Activated CD4-positive, alpha-beta T cell treated with anti-CD3 and anti-CD28 coated beads, Interleukin-2, amount 10 ng/mL, durations not matched to agents 24 days and 14 days (primary cell): ENCODE measurements at places on chromosomes 16 and 17.

DNA sequence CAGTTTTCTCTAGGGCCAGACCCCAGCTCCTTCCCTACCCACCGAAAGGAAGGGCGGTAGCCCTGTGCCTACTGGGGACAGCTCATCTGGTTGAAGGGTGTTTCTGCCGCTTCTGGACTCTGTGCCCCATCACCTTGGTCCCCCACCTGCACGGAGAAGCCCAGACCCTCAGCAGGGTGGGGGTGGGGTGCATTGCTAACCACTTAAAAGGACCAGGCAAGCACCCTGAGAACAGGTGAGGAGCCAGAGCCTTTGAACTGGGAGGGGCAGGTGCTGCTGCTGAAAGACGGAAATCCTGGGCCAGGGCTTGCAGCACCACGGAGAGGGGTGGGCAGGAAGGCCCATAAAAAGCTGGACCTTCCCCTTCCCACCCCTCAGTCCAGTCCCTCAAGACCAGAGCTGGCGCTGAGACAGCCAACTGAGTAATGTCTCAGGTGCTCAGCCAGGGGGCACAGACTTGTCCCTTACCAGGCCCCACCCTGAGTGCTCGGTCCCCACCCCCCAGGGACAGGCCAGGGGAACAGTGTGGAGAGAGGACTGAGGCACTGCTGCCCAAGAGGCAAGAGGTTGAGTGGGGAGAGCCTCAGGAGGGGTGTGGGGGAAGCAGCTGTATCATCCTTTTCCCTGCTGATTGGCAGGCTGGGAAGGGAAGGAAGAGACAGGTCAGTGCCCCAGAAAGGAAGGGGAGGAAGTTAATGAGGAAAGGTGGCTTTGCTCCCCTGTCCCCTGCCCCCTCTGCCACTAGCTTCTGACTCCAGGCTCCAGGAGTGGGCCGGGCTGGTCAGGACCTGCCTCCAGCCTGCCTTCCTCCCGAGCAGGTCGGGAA, 10.9 kb upstream of the SP2 start:
- DNase-seq = no peak
- H3K27ac ChIP-seq = no peak overlapping the region
- H3K27me3 ChIP-seq = peaks cover 5% of the 10 kb centered on the region
- H3K4me1 ChIP-seq = peaks cover 8% of the 10 kb centered on the region
- no peak overlapping the region for H3K4me3 ChIP-seq
- H3K36me3 ChIP-seq = no peaks in the 10 kb centered on the region

GRCh38 chr16:50695017-50696000, 1.9 kb downstream of the NOD2 start:
- peaks cover 5% of the 10 kb centered on the region for H3K27me3 ChIP-seq
- H3K27ac ChIP-seq = peak overlapping the region; percentile 72
- DNase-seq = no peak
- H3K36me3 ChIP-seq = peaks cover 10% of the 10 kb centered on the region
- peaks cover 70% of the 10 kb centered on the region for H3K4me1 ChIP-seq
- peak overlapping the region; percentile 81 for H3K4me3 ChIP-seq

GRCh38 chr16:81714583-81714982, 64.5 kb upstream of the PLCG2 start:
- H3K4me1 ChIP-seq = peaks cover 39% of the 10 kb centered on the region
- no peaks in the 10 kb centered on the region for H3K27me3 ChIP-seq
- no peak for DNase-seq
- H3K4me3 ChIP-seq = peak overlapping the region; percentile 60
- no peaks in the 10 kb centered on the region for H3K36me3 ChIP-seq

DNA sequence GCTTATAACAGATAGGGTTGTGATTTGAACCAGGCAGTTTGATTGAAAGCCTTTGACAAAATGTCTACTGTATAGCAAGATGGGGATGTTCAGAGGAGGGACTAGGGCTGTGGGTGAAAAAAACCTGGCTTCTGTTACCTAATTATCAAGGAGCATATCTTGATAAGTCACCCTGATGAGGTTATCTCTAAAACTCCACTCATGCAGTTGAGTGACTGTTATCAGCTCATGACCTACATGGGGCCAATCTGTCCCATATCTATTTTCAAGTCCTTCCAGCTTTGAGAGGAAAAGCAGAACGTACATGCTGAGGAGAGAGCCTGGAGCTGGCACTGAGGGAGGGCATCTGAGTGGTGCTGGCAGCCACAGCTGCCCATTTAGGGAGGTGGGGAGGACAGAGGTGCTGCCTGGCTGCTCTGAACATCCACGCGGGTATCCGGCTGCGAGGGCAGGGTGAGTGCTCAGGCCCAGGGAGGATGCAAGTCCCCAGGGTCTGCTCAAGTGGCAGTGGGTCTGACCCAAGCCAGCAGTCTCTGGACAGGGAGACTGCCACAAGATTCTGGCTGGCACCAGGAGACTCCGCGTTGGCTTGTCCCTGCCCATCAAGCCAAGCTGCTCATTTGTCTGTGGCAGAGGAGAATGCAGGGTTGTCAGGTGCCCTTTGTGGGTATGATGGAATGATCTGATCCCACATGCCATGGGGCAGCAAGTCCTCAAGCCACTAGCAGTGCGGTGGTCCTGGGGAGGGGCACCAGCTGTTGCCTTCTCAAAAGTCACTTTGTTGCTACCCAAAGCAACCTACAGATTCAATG, 29.2 kb downstream of the ATPAF2 start:
- no peak overlapping the region for H3K27ac ChIP-seq
- no peak for DNase-seq
- H3K36me3 ChIP-seq = peaks cover 5% of the 10 kb centered on the region
- H3K27me3 ChIP-seq = no peaks in the 10 kb centered on the region
- no peak overlapping the region for H3K4me3 ChIP-seq
- peaks cover 10% of the 10 kb centered on the region for H3K4me1 ChIP-seq

DNA sequence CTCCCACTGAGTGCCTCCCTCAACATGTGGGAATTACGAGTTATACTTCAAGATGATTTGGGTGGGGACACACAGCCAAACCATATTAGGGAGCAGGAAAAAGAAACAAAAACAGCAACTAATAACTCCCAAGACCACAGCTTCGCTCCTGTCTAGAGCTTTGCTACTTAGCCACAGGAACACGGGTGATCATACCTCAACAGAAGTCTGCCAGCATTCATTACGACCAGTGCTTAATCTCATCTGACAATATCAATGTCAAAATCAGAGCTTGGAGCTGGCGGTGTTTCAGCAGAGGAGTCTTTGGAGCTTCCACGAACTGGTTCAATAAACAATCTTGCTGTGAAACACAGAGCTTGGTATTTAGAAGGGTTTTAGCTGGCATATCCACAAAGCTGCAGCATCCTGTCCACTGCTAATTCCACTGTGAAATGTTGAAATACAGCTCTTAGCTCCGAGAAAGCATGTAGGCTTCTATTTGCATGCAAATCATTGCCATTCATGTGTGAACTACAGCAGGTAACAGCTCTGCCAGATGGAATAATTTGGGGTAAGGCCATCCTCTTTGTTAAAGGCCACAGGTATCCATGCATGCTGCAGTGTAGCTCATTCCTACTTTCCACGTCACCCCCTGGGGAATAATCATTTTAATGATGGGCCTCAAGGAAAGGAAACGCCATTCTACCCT, 128.4 kb upstream of the GOT2 start:
- no peaks in the 10 kb centered on the region for H3K36me3 ChIP-seq
- H3K27me3 ChIP-seq = no peaks in the 10 kb centered on the region
- no peaks in the 10 kb centered on the region for H3K4me1 ChIP-seq
- no peak for DNase-seq
- H3K4me3 ChIP-seq = no peak overlapping the region
- H3K27ac ChIP-seq = no peak overlapping the region

DNA sequence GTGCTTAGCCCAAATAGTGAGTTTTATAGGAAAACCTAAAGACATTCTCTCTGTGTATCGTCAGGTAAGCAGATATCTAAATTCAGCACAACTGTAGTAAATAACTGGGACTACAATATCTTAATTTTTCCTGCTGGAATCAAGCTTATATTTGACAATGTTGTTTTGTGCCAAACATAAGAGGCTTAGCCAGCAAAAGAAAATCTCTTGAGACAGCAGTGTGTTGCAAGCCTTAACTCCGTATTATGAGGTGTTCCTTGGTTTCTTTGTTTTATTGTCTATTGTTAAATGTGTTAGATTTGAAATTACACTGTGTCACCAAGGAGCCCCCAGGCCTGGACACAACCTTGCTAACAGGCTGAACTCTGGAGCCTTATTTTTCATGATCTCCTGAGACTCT, 1570.6 kb upstream of the GOT2 start:
- no peak overlapping the region for H3K4me3 ChIP-seq
- H3K4me1 ChIP-seq = no peaks in the 10 kb centered on the region
- no peak for DNase-seq
- no peak overlapping the region for H3K27ac ChIP-seq
- H3K36me3 ChIP-seq = no peaks in the 10 kb centered on the region

GRCh38 chr16:19706846-19707245, 11.2 kb downstream of the KNOP1 start:
- H3K27ac ChIP-seq = no peak overlapping the region
- DNase-seq = no peak
- no peak overlapping the region for H3K4me3 ChIP-seq
- H3K27me3 ChIP-seq = no peaks in the 10 kb centered on the region

DNA sequence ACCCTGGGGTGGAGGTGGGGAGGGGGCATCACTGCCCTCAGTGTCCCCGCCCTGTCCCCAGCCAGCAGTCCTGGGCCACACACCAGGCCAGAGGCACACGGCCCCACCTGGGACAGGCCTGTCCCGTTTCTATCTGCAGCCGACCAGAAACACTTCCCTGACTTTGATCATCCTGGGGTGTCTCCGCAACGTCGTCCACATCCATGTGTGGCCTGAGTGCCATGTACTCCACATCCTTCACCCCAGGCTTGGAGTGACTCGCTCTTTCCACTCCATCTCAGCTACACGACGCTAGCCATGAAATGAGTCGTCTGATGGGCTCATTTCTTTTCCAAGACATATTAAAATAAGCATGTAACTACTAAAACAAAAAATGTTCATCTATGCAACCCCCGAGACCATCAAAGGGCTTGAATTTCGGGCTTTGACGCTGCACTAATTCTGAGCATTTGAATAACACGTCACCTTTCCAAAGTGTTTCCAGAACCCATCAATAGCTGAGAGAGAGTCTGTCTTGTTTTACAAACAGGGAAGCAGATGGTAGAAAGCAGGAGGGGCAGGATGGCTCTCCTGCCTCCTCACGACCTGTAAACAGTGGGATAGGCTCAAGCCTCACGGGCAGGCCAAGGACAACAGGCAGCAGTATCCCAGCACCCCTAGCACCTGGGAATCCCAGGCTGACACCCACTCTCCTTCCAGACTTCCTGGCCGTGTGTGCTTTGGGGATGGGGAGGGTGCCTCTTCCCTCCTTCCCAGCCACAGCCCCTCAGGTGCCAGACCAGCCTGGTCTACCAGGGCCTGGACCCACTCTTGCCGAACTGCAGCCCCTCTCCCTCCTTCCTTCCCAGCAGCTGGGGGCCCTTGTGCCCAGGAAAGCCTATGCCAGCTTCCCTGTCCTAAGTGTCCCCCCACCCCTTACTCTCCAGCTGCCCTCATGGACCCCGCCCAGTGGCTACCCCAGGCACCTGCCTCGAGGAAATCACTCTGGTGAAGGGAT, 20.0 kb upstream of the RASD1 start:
- H3K4me1 ChIP-seq = no peaks in the 10 kb centered on the region
- no peaks in the 10 kb centered on the region for H3K27me3 ChIP-seq
- no peak overlapping the region for H3K4me3 ChIP-seq
- H3K36me3 ChIP-seq = no peaks in the 10 kb centered on the region
- no peak for DNase-seq

GRCh38 chr16:89764711-89765201, 43.4 kb downstream of the ZNF276 start:
- peak overlapping the region; percentile 71 for H3K4me3 ChIP-seq
- H3K36me3 ChIP-seq = peaks cover 70% of the 10 kb centered on the region
- H3K27ac ChIP-seq = peak overlapping the region; percentile 81
- H3K4me1 ChIP-seq = peaks cover 38% of the 10 kb centered on the region

- H3K4me1 ChIP-seq = peaks cover 17% of the 10 kb centered on the region
- no peak overlapping the region for H3K4me3 ChIP-seq
- peaks cover 66% of the 10 kb centered on the region for H3K36me3 ChIP-seq
- H3K27me3 ChIP-seq = no peaks in the 10 kb centered on the region
- H3K27ac ChIP-seq = no peak overlapping the region
Measured at GRCh38 chr17:41910701-41911391, 7.9 kb downstream of the ACLY start.

GRCh38 chr16:63943566-63943965, 1178.3 kb downstream of the CDH11 start:
- no peaks in the 10 kb centered on the region for H3K27me3 ChIP-seq
- H3K27ac ChIP-seq = no peak overlapping the region
- H3K4me1 ChIP-seq = no peaks in the 10 kb centered on the region

- no peaks in the 10 kb centered on the region for H3K27me3 ChIP-seq
- DNase-seq = no peak
- no peaks in the 10 kb centered on the region for H3K4me1 ChIP-seq
Measured at GRCh38 chr16:47058295-47059086, 85.0 kb upstream of the DNAJA2 start.

DNA sequence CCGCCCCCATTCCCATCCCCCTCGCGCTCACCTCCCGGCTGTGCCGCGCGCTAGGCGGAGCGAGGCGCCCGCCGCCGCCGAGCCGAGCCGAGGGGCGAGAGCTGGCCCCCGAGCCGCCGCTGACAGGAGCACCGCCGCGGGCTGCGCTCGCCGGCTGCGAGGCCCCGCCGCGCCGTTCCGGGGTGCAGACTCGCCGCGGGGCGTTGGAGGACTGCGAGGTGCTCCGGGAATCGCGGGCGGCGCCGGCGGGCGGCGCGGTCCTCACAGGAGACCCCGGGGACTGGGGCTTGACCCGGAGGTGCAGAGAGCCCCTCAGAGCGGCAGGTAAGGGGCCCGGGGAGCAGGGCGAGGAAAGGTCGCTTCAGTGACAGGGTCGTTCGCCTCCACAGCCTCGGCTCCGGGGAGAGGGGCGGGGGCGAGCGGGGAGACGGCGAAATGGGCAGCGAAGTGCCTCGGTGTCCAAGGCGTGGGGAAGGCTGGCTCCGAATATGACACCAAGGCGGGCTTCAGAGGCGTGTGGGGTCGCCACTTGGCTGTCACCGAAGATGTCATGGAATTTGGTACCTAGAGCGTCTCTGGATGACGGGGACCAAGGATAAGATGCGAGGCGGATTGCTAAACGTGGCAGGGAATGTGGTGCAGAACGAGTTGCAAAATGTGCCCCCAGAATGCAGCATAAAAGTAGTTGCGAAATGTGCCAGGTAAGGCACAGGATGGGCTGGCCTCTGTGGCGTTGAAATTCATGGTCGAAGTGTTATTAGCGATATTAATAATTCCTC, 580 bp downstream of the TANC2 start:
- H3K27ac ChIP-seq = no peak overlapping the region
- H3K4me1 ChIP-seq = peaks cover 25% of the 10 kb centered on the region
- peak; percentile 82 for DNase-seq
- H3K27me3 ChIP-seq = peaks cover 66% of the 10 kb centered on the region
- H3K4me3 ChIP-seq = peak overlapping the region; percentile 78
- H3K36me3 ChIP-seq = no peaks in the 10 kb centered on the region

- no peaks in the 10 kb centered on the region for H3K27me3 ChIP-seq
- peaks cover 56% of the 10 kb centered on the region for H3K36me3 ChIP-seq
- peak overlapping the region; percentile 90 for H3K27ac ChIP-seq
- H3K4me3 ChIP-seq = peak overlapping the region; percentile 58
- DNase-seq = peak; percentile 84
- H3K4me1 ChIP-seq = peaks cover 61% of the 10 kb centered on the region
Measured at GRCh38 chr17:2239882-2240430, 63.6 kb downstream of the SMG6 start.

GRCh38 chr17:82097184-82097918, 685 bp downstream of the FASN start:
- peaks cover 16% of the 10 kb centered on the region for H3K36me3 ChIP-seq
- no peaks in the 10 kb centered on the region for H3K27me3 ChIP-seq
- H3K4me1 ChIP-seq = peaks cover 12% of the 10 kb centered on the region
- H3K4me3 ChIP-seq = peak overlapping the region; percentile 80
